ENCODE measurements at places on chromosomes 16 and 17. TPM values are rescaled to one million over a fixed set of nuclear protein-coding genes. Genes with fewer than 3 reads are reported as not detected.

The SDK2 gene
- 0.52 TPM for total RNA-seq

The ZNF19 gene
- 2.1 TPM for total RNA-seq

The HOXB5 gene
- not detected for total RNA-seq

DNA sequence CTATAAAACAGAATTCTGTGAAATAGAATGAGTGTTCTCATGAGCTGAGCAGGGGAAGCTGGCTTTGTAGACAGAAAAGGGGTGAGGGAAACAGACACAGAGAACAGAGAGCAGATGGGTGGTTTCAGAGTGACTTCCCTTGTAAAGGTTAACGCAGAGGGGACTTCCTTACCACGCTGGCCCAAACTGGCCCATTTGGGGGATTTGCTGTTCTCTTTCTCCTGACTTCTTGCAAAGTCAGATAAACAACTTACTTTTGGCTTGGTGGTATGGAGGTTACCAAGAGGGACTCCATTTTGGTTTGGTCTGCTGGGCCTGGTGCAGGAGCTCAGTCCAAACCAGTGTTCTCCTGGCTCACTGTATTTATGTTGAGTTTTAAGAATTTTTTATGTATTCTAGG lies 48.4 kb downstream of the SEC14L1 start:
- peak; percentile 78 for DNase-seq
- peaks cover 32% of the 10 kb centered on the region for H3K36me3 ChIP-seq

GRCh38 chr17:337453-337852 lies 15.2 kb downstream of the RPH3AL start:
- no peaks in the 10 kb centered on the region for H3K36me3 ChIP-seq
- no peak for DNase-seq
- H3K27ac ChIP-seq: no peak overlapping the region
- H3K4me1 ChIP-seq: no peaks in the 10 kb centered on the region
- peaks cover 14% of the 10 kb centered on the region for H3K27me3 ChIP-seq

DNA sequence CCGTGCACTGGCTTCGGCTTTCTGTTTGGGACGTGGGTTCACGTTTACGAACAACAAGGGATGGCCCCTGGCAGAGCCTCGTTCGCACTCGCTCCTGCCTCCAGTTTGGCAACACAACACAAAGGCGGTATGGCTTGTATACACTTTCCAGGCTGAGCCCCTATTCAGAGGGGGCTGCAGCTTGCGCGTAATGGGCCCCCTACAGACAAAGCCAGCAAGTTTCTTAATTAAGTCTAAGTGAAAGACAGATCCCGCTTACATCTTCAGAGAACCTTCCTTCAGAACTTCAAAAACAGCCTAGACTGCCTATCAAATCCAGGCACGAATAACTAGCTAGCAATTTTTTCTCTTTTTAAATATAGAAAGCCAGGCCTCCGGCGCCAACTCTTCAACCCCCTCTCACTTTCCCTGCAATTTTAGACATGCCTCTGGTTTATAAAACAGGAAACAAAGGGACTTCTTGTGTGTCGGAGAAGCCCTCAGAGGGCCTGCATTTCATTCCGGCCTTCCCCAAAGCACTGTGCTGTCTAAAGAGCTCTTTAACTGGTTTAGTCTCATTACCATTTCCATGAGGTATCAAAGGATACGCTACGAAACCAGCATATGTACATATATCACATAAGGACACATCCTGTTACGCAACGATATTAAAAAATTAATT lies 244.9 kb downstream of the STX8 start:
- H3K27ac ChIP-seq: no peak overlapping the region
- no peak overlapping the region for H3K4me3 ChIP-seq
- H3K36me3 ChIP-seq: no peaks in the 10 kb centered on the region
- no peaks in the 10 kb centered on the region for H3K27me3 ChIP-seq
- no peak for DNase-seq

DNA sequence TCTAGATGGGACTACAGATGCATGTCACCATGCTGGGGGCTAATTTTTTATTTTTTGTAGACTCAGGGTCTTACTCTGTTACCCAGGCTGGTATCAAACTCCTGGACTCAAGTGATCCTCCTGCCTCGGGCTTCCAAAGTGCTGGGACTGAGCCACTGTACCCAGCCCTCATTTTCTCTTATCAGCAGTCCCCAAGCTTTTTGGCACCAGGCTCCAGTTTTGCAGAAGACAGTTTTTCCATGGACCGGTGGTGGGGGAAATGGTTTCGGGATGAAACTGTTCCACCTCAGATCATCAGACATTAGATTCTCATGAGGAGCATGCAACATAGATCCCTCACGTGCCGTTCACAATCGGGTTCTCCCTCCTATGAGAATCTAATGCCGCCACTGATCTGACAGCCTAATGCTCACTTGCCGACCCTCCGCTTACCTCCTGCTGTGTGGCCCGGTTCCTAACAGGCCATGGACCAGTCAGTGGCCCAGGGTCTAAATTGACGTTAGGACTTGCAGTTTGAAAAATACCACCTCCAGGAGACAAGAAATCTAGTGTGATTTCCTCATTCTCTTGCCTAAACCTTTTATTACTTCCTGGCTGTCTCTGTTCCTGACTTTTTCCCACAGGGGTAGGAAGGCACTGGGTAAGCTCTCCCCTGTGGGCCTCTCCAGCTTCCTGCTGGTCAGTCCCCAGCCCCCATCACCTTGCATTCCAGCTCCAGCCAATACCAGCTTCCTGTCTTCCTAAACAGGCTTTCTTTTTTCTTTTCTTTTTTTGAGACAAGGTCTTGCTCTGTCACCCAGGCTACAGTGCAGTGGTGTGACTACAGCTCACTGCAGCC lies 9.3 kb upstream of the CNP start:
- H3K27me3 ChIP-seq: peaks cover 3% of the 10 kb centered on the region
- no peak for DNase-seq
- H3K4me3 ChIP-seq: no peak overlapping the region

DNA sequence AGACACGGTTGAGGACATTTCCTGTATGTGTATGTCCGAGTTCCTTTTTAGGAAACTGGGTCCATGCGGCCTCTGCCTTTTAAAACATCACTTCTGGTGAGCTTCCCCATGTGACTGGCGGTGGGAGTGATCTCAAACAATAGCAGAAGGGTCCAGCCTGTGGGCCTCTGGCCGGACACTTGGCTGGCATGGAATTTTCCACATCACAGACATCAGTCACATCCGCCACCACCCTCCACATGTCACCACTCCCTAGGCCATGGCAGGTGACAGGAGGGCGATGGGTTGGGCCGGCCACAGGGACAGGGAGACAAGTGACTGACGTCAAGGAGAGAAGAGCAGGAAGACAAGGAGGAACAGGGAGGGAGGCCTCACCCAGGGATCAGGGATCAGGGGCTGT lies 83.7 kb downstream of the DNAH17 start:
- no peaks in the 10 kb centered on the region for H3K36me3 ChIP-seq
- H3K4me3 ChIP-seq: no peak overlapping the region
- H3K4me1 ChIP-seq: peaks cover 2% of the 10 kb centered on the region
- DNase-seq: no peak
- H3K27ac ChIP-seq: no peak overlapping the region

DNA sequence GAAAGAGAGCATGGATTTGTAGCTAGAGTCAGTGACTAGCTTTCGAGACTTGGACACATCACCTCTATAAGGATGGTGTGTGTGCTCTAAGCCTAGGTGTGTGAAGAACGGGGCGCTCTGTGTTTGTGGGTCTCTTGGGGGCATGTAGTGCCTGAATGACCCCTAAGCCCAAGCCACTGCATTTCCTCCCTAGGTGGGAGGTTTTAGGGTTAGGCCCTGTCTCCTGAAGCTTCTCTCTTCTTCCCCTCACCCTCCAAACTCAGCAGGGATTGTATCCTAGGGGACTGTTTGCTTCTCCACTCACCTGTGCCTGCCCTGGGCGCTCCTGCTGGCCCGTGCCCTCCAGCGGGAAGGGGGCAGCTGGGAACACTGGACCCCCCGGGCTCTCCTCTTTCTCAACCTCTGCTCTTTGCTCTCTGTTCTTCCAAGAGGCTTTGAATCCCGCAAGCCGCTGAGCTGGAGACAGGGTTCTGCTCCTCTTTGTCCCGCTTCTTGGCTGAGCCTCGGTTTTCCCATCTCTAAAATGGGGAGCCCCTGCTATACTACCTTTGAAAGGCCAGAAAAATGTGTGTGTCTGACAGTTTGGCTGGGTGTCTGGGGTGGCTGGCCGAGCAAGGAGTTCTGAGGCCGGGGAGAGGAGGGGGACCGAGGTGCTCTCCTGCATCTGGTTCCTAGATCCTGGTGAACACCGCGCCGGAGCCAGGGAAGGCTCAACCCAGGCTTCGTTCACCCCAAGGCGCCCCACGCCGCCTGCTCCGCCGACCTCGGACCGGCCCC lies 810 bp downstream of the CYGB start:
- no peaks in the 10 kb centered on the region for H3K4me1 ChIP-seq
- no peak overlapping the region for H3K27ac ChIP-seq
- H3K36me3 ChIP-seq: no peaks in the 10 kb centered on the region
- no peak for DNase-seq
- H3K27me3 ChIP-seq: peaks cover 51% of the 10 kb centered on the region

- H3K4me1 ChIP-seq: peaks cover 76% of the 10 kb centered on the region
- no peaks in the 10 kb centered on the region for H3K27me3 ChIP-seq
- H3K27ac ChIP-seq: no peak overlapping the region
- peaks cover 2% of the 10 kb centered on the region for H3K36me3 ChIP-seq
- H3K4me3 ChIP-seq: no peak overlapping the region
Observed at GRCh38 chr16:89448656-89449055, 41.7 kb downstream of the ANKRD11 start.

- no peak overlapping the region for H3K27ac ChIP-seq
- no peak for DNase-seq
- no peaks in the 10 kb centered on the region for H3K4me1 ChIP-seq
- H3K4me3 ChIP-seq: no peak overlapping the region
Observed at GRCh38 chr16:11966173-11966572, 1.2 kb downstream of the TNFRSF17 start.

- H3K4me1 ChIP-seq: peaks cover 2% of the 10 kb centered on the region
- no peak overlapping the region for H3K4me3 ChIP-seq
- no peaks in the 10 kb centered on the region for H3K27me3 ChIP-seq
- no peak overlapping the region for H3K27ac ChIP-seq
- DNase-seq: no peak
Observed at GRCh38 chr16:89693289-89693731, 6.8 kb downstream of the CDK10 start.

DNA sequence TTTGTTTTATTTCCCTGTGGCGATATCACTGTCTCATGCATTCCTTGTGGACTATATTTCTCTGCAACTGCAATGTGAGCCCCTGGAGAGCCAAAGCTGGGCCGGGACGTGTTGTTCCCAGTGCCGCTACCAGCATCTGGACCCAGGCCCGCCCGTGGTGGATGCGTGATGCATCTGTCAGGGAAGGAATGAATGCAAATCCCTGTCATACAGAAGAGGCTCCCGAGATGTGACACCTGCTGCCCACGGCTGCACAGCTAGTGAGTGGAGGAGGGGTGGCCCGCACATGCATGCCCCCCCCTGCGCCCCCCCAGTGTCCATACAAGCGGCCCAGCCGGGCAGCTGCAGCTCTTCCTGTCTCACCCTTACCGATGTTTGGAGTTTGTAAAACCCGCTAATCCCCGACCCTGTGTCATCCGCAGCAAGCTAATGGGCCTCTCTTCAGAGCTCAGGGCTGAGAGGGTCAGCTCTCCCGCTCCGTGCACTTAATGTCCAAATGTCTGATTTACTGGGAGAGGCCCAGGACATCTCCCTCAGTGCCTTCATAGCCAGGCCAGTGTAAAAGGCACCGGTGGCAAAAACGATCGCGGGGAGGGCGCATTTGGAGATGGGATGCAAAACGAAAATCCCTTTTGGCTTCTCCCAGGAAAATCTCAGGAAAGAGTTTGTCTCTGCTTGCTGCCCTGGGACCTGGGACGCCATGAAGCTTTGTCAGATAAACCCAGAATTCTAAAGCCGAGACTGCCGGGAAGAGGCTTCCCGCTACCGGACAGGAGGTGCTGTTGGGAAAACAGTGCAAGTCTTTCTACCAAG lies 91.8 kb downstream of the FOXL1 start:
- no peaks in the 10 kb centered on the region for H3K36me3 ChIP-seq
- no peak overlapping the region for H3K27ac ChIP-seq
- no peak for DNase-seq
- H3K4me1 ChIP-seq: peaks cover 9% of the 10 kb centered on the region
- H3K4me3 ChIP-seq: no peak overlapping the region

DNA sequence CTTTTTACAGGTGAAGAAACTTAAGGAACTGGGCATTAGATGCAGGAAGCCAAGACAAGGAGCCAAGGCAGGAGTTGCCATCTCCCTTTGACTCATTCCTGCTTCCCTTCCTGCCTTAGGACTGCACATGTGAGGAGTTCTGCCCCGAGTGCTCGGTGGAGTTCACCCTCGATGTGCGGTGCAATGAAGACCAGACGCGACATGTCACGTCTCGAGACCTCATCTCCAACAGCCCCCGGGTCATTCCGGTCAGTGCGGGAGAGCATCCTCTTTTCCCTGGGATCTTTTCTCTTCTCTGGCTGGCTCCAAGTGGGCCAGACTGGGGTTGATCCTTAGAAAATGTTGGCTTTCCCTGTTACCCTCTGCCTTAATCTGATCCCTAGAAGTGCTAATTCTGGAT lies 6.6 kb downstream of the POLR2C start:
- H3K36me3 ChIP-seq: peaks cover 63% of the 10 kb centered on the region
- H3K4me3 ChIP-seq: no peak overlapping the region
- no peak overlapping the region for H3K27ac ChIP-seq
- no peak for DNase-seq
- no peaks in the 10 kb centered on the region for H3K27me3 ChIP-seq
- H3K4me1 ChIP-seq: peaks cover 11% of the 10 kb centered on the region

- no peaks in the 10 kb centered on the region for H3K27me3 ChIP-seq
- peak overlapping the region; percentile 94 for H3K4me3 ChIP-seq
Observed at GRCh38 chr17:31490671-31491375, 99.3 kb downstream of the RAB11FIP4 start.

- H3K4me1 ChIP-seq: peaks cover 10% of the 10 kb centered on the region
- peak overlapping the region; percentile 72 for H3K4me3 ChIP-seq
- peak; percentile 96 for DNase-seq
- peak overlapping the region; percentile 80 for H3K27ac ChIP-seq
- H3K36me3 ChIP-seq: no peaks in the 10 kb centered on the region
Observed at GRCh38 chr17:81967533-81968395, 6.8 kb upstream of the NOTUM start.

DNA sequence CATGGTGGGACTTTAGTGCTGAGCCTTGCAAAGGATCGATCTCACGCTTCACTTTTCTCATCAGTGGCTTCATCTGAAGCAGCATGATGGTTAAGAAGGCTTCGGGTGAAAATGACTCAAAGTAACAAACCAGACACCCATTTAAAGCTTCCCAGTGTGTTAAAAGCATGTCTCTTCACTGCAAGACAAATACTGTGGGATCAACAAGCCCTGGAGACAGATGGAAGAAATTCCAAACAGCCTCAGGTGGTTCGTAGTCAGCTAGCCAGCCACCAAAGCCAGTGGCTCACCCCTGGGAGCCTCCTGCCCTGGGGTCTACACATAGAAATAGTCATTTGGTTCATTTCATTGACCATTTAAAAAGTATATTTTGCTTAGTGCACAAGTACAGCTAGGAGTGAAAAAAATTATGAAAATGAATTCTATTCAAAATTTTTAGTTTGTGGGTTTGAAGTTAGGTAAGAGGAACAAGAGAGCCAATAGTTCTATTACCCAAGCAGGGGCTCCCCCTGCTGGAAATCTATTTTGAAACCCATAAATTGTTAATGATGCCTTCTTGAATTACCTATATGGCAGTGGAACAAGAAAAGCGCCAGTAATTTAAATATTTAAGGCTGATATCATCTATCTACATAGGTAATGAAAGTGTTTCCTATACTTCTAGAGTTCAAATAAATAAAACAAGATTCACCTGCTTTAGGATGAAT lies 51.6 kb downstream of the PMP22 start:
- no peaks in the 10 kb centered on the region for H3K4me1 ChIP-seq
- no peak overlapping the region for H3K4me3 ChIP-seq
- no peaks in the 10 kb centered on the region for H3K27me3 ChIP-seq
- no peaks in the 10 kb centered on the region for H3K36me3 ChIP-seq
- DNase-seq: no peak
- no peak overlapping the region for H3K27ac ChIP-seq

Measured in activated CD4-positive, alpha-beta T cell treated with anti-CD3 and anti-CD28 coated beads, Interleukin-2, amount 10 ng/mL, durations not matched to agents 24 days and 14 days (primary cell).